ENCODE measurements at places on chromosomes 3 and 15.

- peak; percentile 75 for DNase-seq
Measured at GRCh38 chr15:45715528-45715927, 80.7 kb downstream of the SQOR start.

DNA sequence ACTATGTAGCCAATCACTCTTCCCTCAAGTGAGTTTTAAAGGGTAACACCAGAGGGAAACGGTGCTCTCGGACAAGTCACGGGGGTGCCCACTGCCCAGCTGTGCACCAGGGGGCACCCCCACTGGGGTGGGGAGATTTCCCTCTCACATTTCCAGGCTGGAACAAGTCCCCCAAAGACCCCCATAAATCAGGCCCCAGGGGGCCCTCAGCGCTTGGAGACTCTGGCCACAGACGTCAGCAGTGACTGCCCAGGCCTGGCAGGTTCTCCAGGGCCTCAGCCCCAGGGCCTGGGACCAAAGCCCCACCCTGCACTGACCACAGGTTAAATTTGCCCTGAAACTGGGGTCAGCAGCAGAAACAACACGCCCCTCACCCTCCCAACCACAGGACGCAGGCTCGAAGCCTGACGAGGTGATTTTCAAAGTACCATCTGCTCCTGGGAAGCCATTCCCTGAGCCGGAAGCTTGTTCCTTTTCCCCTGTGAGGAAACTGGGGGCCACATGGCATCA lies 17.0 kb downstream of the XXYLT1 start:
- DNase-seq, result no peak

DNA sequence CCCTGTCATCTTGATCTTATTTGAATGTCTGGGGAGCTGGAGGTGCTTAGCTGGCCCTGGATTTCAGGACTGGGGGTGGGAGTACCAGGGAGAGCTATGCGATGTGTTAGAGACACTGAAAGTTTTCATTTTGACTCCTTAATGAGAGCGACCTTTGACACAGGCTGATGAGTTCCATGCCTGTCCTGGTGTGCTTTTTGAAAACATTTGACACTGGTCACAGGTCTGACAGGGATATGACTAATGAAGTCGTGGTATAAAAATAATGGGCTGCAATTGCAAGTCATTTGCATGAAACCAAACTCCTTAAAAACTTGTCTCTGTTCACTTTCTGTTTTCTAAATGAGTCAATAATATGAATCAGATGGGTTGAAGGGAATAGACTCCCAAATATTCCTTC lies 81.9 kb downstream of the MECOM start:
- DNase-seq, result no peak

DNA sequence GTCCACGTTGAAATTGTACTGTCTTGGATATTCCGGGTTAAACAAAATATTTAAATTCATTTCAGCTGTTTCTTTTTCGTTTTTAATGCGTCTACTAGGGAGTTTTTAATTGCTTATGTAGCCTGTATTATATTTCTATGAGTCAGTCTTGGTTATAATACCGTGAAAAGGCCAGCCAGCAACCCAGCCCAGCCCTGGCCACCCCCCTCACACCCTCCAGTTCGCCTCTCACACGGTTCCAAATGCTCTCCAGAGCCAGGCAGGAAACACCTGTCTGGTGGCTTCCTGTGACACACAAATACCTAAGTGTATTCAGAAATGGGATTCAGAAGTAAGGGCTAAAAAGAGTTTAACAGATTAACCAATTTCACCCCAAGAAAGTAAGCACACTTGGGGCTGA lies 4.4 kb downstream of the SH3BP5 start:
- DNase-seq, result peak; percentile 71

GRCh38 chr15:25072857-25073476 lies 118.2 kb downstream of the SNRPN start:
- DNase-seq, result no peak

DNA sequence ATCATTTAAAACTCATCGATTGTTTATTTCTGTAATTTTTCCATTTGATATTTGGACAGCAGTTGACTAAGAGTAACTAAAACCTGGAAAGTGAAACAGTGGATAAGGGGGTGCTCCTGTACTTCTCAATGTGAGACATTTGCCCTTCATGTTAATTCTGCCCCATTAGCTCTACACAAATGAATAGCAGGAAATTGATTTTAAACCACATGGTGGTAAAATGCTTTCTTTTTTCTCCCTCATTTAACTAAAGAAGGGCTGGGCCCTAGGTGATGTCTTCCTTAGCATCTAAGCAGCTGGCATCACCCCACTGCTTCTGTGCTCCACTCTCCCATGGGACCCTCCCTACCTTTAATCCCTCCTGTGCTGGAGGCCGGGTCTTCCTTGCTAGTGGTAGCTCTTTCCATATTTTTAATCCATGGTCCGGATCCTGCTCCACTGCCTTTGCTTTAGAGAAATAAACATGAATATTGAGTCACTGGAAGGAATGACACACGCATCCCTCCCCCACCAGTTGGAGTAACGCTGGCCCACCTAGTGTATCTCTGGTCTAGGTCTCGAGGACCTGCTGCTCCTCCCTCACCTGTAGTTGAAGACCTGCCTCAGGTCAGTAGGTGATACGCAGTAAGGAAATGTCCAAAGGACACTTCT lies 30.2 kb upstream of the LAMP3 start:
- DNase-seq, result no peak

GRCh38 chr3:120506828-120507774 lies 56.3 kb upstream of the FSTL1 start:
- peak; percentile 17 for DNase-seq

GRCh38 chr15:67852418-67852817 lies 12.6 kb upstream of the RNU6-1 start:
- DNase-seq, result no peak

- no peak for DNase-seq
Measured at GRCh38 chr3:177350121-177350520, 152.8 kb upstream of the TBL1XR1 start.

DNA sequence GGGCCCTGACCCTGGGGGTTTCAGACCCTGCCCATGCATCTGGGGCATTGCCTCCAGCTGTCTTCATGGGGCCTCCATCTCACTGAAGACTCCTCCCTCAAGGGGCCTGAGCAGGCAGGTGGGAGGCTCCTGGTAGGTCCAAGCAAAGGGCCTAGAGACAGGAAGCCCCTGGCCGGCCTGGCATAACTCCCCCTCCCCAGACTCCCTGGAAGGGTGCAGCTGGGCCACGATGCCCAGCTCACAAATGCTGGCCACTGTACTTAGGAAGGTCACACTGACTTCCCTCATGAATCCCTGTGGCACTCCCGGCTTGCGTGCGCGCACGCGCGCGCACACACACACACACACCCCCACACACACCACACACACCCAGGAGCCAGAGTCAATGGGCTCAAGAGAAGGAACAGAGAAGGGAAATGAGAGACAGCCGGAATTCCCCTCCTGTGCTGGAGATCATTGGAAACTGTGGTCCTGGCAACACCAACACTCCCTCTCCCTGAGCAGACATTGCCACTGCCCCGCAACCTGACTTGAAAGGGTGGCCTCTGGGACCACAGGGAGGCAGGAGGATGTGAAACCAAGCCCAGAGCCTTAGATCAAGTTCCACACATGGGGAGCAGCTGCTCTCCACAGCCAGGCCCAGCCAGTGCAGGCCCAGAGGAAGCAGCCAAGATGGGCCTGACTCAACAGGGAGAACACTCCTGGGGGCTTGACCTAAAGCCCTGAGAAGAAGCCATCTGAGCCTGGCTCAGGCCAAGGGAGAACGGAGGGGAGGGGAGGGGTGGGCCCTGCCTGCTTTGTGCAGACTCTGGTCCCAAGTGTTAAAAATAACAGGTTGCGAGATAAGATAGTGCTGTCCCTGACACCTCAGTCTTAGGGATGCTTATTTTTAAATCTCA lies 69.7 kb downstream of the SCN5A start:
- DNase-seq, result peak; percentile 17

DNA sequence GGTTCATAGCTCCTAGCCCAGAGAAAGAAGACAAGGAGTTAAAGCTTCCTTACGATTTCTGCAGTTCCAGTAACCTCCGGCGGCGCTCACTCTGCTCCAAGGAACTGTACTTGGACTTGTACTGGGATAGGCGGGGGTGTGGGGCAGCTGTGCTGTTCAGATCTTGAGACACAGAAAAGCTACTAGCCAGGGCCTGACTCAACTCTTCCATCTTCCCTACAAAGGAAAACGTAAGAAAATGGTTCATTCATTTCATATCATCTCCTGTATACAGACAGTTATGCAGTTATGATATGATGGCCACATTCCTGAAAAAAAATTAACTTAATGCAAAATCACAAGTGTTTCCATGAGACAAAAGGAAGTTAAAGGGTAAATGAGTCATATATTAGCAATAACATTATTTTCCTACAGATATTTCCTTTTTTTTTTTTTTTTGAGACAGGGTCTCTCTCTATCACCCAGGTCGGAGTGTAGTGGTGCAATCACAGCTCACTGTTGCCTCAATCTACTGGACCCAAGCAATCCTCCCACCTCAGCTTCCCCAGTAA lies 4.6 kb downstream of the SNUPN start:
- DNase-seq, result no peak

GRCh38 chr15:78838489-78838888 lies 27.2 kb upstream of the ADAMTS7 start:
- DNase-seq, result no peak

GRCh38 chr3:190534986-190535385 lies 21.1 kb downstream of the IL1RAP start:
- no peak for DNase-seq

DNA sequence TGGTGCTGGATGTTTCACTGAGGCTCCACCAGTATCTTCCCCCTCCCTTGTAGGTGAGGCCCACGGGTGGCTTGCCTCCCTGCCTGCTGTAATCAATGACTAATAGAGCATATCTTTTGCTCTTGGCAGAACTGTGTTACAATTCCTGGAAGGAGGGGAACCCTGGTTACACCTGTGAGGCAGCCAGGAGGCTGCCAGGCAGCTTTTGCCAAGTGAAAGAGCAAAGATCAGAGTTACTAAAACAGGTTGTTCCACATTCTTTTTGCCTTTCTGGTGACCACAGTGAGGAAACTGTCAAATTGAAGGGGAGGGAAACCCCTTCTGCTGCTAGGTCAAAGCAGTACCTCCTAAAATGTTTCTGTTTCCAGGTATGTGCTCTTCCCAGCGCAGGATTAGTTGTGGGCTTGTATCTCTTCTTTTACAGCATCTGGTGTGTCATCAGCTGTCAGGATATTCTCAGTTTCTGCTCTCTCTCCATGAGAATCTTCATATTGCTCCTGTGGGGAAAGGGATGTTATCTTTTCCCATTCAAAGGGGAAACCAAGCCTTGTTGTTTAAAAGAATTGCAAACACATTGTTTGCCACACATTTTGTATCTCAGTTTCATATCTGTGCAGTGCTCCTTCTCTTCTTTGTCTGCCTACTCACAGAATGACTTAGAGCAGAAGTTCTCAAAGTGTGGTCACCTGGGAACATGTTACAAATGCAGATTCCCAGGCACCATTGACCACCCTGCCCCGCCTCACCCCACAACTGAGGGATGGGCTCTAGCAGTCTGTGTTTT lies 137.4 kb upstream of the UMPS start:
- DNase-seq, result no peak

- no peak for DNase-seq
Measured at GRCh38 chr3:156489462-156489911, 65.4 kb downstream of the SSR3 start.

DNA sequence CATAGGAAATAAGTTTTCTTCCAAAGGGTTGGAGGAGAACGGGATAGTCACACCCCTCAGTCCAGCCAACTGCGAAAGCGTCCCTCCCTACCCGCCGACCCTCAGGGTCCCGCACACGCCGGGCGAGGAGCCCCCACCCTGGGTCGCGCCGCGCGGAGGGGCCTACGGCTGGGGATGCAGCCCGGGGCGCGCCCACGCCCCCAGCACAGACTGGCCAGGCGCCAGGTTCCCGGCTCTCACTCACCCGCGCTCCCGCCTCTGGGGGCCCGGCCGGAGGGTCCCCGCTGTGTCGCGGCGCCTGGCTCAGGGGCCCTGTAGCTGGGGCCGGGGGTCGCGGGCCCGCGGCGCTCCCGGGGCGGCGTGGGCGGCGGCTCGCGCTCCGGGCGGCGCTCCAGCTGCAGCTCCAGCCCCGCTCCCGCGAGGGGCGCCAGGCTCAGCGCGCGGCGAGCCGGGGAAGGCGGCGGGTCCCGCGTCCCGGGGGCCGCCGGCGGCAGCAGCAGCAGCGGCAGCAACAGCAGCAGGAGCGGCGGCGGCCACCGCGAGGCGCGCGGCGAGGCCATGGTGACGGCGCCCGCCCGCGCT lies 375 bp downstream of the HEG1 start:
- peak; percentile 36 for DNase-seq

- DNase-seq, result no peak
Measured at GRCh38 chr15:77527164-77527778, 105.4 kb downstream of the LINGO1 start.

DNA sequence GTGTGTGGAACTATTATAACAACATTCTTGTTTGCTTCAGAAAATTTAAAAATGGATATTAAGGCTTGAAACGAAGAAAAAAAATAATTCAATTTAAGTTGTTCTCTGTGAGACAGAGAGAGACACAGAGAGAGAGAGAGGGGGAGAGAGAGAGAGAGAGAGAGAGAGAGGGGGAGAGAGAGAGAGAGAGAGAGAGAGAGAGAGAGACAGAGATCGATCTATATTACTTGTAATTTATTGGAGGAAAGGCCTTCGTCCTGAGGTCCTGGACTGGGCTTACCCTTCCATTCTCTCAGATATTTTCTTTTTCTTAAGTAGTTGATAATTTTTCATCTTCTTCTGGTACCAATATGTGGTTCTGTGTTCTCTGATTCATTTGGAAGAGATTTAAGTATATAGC lies 25.9 kb downstream of the MFSD1 start:
- no peak for DNase-seq

DNA sequence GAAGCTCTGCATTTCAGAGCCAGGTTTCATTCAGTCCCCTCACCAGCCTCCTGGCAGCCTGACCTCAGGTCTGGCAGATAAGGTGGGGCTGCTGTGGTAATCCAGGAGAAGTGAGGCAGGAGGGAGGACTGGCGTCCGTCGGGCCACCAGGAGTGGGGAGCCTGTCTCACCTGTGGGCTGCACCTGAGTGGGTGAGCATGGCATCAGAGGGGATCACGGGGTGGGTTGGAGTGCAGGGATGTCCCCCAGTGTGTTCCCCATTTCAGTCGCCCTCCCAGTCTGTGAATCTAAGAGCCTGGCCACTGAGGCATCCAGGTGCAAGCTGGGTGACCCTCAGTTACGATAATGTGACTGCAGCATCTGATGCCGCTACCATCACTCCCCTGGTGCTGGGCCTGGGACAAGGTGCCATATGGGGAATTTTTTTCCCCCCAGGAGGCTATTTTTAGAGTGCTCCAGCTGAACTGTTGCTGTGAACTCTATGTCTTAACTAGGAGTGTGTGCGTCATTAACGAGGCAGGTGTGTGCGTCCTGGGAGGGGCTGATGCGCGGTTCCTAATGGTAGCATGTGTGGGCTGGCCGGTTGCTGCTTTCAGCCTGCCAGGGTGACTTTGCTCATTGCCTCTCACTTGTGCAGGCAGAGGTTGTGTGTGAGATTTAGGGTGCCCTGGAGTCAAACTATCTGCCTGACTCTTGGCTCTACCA lies 165.2 kb downstream of the SLCO3A1 start:
- no peak for DNase-seq

DNA sequence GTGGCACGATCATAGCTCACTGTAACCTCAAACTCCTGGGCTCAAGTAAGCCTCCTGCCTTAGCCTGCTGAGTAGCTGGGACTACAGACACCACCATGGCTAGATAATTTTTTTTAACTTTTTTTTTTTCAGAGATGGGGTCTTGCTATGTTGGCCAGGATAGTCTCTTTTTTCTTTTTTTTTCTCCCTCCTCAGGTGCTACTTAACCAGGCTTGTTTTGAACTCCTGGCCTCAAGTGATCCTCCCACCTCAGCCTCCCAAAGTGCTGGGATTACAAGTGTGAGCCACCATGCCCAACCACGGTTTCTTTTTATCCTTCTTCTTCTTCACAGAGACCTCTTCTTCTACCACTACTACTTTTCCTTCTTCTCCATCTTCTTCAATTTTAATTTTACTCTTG lies 53.8 kb upstream of the MAP4 start:
- no peak for DNase-seq

- DNase-seq, result no peak
Measured at GRCh38 chr3:194745422-194746184, 59.9 kb downstream of the FAM43A start.

Measured in OCI-LY7 (cell line).